Cardiac muscle cell (in vitro differentiated cells and primary cell): ENCODE measurements at places on chromosomes 4 and X. TPM values are rescaled to one million over a fixed set of nuclear protein-coding genes. Genes with fewer than 3 reads are reported as not detected.

GRCh38 chrX:147072747-147073146 lies 258.2 kb upstream of the CXorf51A start:
- H3K27ac ChIP-seq = no peak overlapping the region
- no peaks in the 10 kb centered on the region for H3K36me3 ChIP-seq
- H3K4me1 ChIP-seq = no peaks in the 10 kb centered on the region
- no peaks in the 10 kb centered on the region for H3K27me3 ChIP-seq
- no peak for DNase-seq

DNA sequence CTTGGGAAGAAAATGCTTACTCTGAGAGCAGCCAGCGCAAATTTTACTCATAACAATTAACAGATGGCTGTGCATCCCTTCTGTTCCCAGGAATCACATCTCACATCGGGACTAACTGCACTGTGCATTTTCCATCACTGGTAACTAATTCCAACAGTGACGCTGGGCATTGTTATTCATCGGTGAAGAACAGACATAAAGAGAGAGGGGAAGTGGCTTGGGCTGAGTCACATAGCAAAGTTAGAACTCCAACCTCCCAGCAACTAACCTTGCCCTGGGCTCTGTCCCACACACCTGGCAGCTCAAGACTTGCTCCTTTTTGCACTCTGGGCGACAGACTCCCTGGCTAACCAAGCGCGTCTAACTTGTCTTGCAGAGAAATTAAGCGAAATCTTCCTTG lies 6.4 kb upstream of the LONRF3 start:
- no peak for DNase-seq
- H3K27me3 ChIP-seq = peaks cover 61% of the 10 kb centered on the region
- H3K27ac ChIP-seq = no peak overlapping the region
- H3K4me3 ChIP-seq = no peak overlapping the region

GRCh38 chr4:138049355-138049754 lies 192.8 kb downstream of the SLC7A11 start:
- no peak overlapping the region for H3K27ac ChIP-seq
- H3K4me1 ChIP-seq = no peaks in the 10 kb centered on the region
- DNase-seq = no peak
- no peaks in the 10 kb centered on the region for H3K27me3 ChIP-seq
- H3K4me3 ChIP-seq = no peak overlapping the region

RNF128 gene
- total RNA-seq = 0.18 and 0.21 TPM in 2 replicates

DNA sequence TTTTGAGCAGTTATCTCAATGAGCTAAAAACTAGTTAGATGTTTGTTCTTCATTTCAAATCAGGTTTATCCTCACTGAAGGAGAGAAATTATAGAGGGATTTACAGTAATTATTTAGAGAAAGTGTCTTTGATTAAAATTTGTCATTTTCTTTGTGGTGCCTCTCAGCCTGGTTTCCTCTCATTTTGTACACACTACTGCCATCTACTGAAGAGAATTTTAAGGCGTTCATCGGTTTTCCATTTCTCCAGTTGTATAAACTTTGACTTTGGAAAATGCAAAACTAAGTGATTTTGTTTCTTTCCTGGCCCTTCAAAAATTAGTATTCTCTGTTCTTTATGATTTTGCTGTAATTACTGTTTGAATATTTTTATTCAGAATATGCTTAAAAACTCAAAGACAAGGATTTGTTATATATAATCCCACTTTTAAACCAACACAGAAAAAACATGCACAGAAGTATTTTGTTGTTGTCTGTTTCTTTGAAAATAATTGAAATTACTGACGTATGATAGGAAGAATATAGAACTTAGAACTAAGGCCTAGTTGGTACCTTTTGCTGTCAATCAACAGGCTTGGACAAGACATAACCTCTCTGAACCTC lies 34.4 kb upstream of the ANXA3 start:
- H3K4me1 ChIP-seq = no peaks in the 10 kb centered on the region
- no peaks in the 10 kb centered on the region for H3K27me3 ChIP-seq
- no peak overlapping the region for H3K27ac ChIP-seq
- peak; percentile 64 for DNase-seq
- H3K4me3 ChIP-seq = no peak overlapping the region
- no peaks in the 10 kb centered on the region for H3K36me3 ChIP-seq
